A549 treated with Hydrocortisone at 1 μM for 4 hours (cell line): ENCODE measurements at places on chromosomes 2 and 18. TPM values are rescaled to one million over a fixed set of nuclear protein-coding genes. Genes with fewer than 3 reads are reported as not detected.

Gene CTLA4
- total RNA-seq, result not detected in 5 replicates

Gene THSD7B
- total RNA-seq, result not detected in 5 replicates

Gene MEX3C
- 15.8 to 22.1 TPM (median 19.4 TPM) in 5 replicates for total RNA-seq

Gene KLHL30
- 0.14 to 0.30 TPM (median 0.25 TPM) in 5 replicates for total RNA-seq

Gene HSPD1
- 545 to 778 TPM (median 597 TPM) in 5 replicates for total RNA-seq

Gene ZEB2
- 5.0 to 10.8 TPM (median 7.3 TPM) in 5 replicates for total RNA-seq

Gene DYNAP
- not detected in 5 replicates for total RNA-seq

Gene RGPD4
- 0.03 to 0.07 TPM (median 0.05 TPM) in 4 of 5 replicates, not detected in the other for total RNA-seq
